ENCODE measurements at places on chromosomes 7 and 10.

DNA sequence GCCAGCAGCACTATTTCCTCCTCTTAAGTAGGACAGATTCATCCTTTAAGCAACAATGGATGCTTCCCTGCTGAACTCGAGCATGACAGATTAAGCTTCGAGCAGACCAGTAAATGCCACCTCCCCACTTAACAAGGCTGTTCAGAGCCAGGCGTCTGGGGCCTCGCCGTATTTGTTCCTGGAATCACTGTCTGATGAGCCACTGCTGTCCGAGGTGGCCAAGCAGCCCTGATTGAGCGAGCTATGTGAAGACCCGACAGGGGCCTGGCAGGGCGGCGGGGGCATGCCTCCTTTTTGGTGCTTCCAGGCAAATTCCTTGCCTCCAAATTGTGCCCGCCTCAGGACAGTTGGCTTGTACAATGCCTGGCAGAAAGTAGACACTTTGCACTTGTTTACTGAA, 862.6 kb downstream of the NRG3 start:
- no peak for DNase-seq

GRCh38 chr7:21642422-21642821, 99.6 kb downstream of the DNAH11 start:
- DNase-seq, result no peak

- no peak for DNase-seq
Measured at GRCh38 chr10:35467186-35467585, 130.9 kb downstream of the CCNY start.

DNA sequence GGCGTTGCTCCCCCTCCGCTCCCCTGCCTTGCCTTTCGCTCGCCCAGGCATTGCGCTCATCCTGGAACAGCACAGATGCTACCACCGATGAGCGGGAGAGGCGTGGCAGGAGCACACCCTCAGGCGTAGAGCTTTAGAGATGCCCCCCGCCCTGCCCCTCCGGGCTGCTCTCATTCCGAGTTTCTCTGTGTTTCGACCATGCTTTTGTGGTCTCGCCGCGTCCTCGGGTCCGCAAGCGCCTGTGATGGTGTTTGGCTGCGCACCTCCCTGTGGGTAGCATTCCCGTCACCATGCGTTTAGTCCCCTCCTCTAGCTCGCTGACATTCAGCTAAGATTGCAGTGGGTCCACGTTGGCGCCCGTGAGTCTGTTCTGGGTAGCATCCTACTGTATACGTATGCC, 18.7 kb downstream of the NOM1 start:
- no peak for DNase-seq

GRCh38 chr10:76403912-76404311, 972.5 kb downstream of the LRMDA start:
- no peak for DNase-seq

GRCh38 chr7:159015081-159015453, 129.6 kb downstream of the VIPR2 start:
- DNase-seq, result no peak

DNA sequence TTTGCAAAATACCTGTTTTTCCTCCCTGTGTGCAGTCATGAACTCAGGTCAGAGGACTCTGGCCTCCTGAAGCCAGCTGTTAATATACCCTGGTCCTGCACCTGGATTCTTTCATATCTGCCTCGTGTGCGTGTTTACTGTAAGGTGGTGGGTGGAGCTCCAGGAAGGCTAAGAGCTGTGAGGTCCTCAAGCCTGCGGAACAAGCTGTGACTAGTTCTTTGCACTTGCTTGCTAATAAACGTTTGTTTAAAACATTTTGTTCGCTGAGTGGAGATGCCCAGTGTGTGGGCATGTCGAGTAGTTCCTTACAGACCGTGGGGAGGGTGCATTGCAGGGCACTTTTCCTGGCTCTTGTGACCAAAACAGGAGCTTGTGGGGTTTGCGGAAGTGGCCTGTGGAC, 139.0 kb downstream of the DOCK1 start:
- no peak for DNase-seq

DNA sequence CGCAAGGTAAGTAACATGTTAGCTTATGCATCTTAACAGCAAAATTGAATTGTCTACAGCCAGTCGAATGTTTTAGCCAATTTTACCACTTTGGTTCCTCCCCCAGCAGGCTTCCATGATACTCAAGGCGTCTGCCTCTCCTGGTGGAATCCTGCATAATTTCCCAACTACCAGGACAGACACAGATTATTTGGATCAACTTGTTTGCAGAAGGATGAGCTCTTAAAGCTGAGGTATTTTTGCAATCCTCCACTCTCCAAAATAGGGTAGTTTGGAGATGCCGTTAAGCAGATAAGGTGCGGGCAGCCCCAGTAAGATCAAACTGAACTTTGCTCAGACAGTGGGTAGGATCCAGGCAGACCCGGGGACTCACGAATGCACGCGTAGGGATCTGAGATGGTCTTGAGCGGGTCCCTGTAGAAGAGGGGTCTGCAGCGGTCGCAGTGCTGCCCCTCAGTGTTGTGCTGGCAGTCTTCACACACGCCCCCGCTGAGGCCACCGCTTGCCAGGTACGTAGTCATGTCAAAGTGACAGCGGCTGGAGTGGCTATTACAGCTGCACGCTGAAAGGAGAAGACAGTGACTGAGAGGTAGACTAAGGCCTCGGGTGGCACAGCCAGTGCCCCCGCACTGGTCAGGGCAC, 27.4 kb downstream of the LAMB4 start:
- no peak for DNase-seq

Data from Right ventricle myocardium superior (tissue), 1 donor.